ENCODE measurements at places on chromosomes 2 and 18. TPM values are rescaled to one million over a fixed set of nuclear protein-coding genes. Genes with fewer than 3 reads are reported as not detected.

Gene PID1
- 5.4 TPM for polyA plus RNA-seq

Gene SLC30A3
- 6.2 TPM for polyA plus RNA-seq

Gene SERPINB13
- not detected for polyA plus RNA-seq

Gene FABP1
- polyA plus RNA-seq = 21.2 TPM

Gene AFF3
- 26.6 TPM for polyA plus RNA-seq

Gene PSMA8
- not detected for polyA plus RNA-seq

DNA sequence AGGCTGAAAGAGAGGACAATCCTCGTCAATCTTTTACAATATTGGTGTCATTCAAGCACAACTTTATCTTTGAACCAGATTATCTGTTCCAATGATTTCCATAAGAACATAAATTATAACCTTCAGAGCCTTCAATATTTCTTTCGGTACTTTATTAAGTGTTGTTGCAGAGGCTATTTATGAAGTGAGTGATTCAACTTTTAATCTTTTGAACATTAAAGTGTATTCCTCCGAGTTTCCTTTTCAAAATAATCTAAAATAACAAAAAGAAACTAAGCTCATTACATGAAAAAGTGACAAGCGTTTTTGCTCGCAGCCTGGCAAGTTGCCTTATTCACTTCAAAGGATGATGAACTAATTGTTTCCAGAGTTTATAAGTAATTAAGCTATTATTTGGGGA lies 149.0 kb downstream of the MEIS1 start:
- no peak for DNase-seq

DNA sequence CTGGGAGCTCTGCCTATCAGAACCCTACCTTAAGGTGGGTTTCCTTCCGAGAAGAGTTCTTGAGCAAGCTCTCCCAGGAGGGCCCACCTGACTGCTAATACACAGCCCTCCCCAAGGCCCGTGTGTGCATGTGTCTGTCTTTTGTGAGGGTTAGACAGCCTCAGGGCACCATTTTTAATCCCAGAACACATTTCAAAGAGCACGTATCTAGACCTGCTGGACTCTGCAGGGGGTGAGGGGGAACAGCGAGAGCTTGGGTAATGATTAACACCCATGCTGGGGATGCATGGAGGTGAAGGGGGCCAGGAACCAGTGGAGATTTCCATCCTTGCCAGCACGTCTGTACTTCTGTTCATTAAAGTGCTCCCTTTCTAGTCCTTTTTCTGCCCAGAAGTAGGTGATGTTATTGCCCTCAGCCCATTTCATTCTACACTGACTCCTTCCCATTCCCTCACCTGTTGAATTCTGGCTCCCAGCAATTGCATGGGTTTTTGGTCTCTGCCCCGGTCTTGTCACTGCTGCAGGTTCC lies 6.5 kb downstream of the TMEM37 start:
- no peak for DNase-seq

- no peak for DNase-seq
Observed at GRCh38 chr2:12504443-12504842, 212.3 kb upstream of the TRIB2 start.

DNA sequence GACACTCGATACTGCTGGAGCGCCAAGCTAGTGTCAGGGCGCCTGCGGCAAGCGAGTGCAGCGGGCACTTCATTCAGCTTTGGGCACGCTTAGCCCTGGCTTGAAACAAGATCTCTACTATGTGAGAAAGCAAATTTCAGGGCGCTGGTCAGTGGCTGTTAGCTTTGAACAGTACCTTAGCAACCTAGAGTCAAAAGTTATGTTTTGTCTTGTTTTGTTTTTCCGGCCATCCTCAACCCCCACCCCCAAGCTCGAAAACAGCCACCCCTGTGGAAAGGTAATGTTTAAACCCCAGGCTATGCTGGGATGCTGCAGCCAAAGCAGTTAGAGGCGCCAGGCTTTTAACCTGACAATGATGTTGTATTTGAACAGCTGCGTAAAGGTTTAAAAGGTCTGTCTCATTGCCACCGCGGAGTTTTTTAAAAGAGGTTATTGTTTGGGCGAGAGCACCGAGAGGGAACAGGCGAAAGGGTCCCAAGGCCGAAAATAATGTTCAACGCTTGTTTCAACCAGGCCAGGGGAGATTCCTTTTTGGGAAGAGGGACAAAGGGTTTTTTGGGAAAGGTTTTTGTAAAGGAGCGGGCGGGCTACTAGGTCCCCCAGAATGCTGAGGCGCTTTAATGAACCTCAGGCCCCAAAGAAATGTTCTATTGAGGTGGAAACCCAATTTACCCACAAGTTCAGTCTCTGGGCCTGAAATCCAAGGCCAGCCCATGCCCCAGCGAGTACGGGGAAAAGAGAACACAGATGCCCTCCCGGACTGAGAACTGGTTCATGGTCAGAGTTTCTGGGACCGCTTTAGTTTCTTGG lies 2.3 kb upstream of the HOXD10 start:
- no peak for DNase-seq

GRCh38 chr18:54558609-54559585 lies 32.1 kb upstream of the DYNAP start:
- DNase-seq = peak; percentile 15

DNA sequence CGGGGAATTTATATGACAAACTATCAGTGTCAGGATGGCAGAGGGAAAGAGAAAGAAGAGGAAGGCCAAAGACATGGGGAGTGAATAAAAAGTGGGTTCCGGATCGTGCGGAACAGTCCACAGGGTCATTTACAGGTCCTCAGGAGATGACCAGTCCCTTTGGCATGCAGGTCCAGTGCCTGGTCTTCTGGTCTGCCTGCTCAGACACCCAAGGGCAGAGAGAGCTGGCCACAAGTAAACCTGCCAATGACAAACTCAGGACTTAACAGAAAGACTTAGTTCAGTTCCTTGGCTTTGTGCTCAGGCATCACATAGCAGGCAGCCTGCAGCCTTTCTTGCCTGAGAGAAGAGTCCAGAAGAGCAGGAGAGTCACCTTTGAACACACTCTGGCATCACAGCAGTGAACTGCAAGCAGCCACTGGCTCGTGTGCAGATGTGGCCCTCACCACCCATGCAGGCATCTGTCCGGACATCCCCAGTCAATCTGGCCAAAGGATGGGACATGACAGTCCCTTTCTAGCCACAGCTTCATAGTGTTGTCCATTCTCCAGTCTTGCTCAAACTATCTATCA lies 14.0 kb downstream of the TMEM127 start:
- peak; percentile 82 for DNase-seq

DNA sequence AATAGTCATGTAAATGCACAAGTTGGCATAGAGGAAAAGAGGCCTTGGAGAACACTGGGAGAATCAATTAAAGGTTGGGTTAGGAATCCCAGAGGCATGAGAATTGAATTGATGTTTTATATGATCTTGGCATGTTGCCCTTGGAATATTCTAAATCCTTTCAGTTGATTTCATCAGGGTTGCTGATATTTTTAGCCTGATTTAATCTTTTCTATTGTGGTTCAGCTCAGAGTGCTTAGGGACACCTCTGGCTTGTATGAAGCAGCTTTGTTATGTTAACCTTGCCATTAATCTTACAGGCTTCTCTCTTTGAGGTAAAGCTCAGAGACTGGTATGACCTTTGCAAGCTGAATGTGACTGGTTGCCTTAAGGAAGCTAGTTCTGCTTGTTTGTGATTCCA lies 64.4 kb upstream of the LYPD6B start:
- DNase-seq = no peak

DNA sequence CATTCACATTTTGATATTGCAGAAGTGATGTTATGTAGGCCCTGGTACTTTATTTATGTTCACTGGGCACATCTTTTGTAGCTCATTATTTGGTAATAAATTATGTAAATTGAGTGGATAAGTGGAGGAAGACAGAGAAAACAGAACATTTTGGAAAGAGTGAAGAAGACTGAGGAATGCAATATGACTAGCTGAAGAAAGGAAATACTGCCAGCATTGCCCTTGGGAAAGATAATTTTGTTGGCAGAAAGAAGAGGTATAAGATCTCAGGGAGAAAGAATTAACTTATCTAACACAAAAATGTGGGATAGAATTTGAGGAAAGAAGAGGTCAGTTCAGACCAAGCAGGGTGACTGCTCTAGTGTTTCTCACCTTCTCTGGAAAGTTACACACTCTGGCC lies 118.8 kb downstream of the TTC27 start:
- no peak for DNase-seq

DNA sequence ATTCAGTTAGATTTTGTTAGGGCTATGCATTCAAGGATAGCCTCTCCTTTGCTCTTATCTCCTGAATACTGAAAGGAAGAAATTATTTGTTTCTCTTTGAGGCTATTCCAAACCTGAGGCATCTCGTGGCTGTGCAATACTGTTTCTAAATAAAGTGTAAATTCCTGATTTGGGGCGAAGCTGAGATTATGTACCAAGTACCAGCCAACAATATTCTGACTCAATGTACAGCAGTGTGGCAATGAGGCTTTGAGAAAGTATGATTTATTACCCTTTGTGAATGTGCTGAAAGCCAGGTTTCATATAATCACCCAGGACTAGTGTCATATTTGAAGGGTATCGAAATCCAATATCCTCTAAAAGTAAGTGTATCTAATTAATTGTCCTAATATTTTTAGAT lies 113.5 kb downstream of the MEIS1 start:
- no peak for DNase-seq
